ENCODE measurements at places on chromosomes 3 and 15.

DNA sequence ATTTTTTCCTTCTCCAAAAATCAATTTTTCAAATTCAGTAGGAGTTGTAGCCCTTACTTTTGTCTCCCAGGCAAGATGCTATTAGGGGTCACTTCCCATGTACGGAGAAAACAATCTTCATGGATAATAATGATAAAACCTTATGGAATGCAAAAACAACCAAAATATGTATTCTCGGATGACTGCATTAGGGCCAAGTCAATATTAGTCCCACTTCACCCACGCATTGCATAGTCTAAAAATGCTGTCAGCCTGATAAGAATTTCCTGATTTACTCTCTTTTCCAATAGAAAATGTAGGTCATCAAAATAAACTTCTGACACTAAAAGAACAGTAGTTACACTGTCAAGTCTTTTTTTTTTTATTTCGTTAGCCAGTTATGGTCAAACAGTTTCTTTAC, 2.7 kb downstream of the VGLL3 start:
- DNase-seq: no peak

- DNase-seq: no peak
Measured at GRCh38 chr3:138846262-138846791, 11.6 kb upstream of the PIK3CB start.

GRCh38 chr15:91956026-91956723, 102.7 kb downstream of the SLCO3A1 start:
- DNase-seq: no peak

- DNase-seq: no peak
Measured at GRCh38 chr3:184658223-184658928, 53.5 kb downstream of the MAGEF1 start.

- DNase-seq: no peak
Measured at GRCh38 chr3:176354843-176355242, 842.4 kb downstream of the TBL1XR1 start.

GRCh38 chr3:51974963-51975851, at the start of gene ABHD14A:
TSS of gene ABHD14A (plus strand) at chr3:51975064. CDS start at chr3:51975136, 72 bp downstream.
- no peak for DNase-seq

GRCh38 chr3:13088028-13089006, 15.1 kb upstream of the IQSEC1 start:
- no peak for DNase-seq

GRCh38 chr3:15332405-15333098, at the start of gene SH3BP5:
TSS of gene SH3BP5 (minus strand) at chr3:15332586. CDS start at chr3:15332408, 178 bp downstream.
- peak; percentile 84 for DNase-seq

DNA sequence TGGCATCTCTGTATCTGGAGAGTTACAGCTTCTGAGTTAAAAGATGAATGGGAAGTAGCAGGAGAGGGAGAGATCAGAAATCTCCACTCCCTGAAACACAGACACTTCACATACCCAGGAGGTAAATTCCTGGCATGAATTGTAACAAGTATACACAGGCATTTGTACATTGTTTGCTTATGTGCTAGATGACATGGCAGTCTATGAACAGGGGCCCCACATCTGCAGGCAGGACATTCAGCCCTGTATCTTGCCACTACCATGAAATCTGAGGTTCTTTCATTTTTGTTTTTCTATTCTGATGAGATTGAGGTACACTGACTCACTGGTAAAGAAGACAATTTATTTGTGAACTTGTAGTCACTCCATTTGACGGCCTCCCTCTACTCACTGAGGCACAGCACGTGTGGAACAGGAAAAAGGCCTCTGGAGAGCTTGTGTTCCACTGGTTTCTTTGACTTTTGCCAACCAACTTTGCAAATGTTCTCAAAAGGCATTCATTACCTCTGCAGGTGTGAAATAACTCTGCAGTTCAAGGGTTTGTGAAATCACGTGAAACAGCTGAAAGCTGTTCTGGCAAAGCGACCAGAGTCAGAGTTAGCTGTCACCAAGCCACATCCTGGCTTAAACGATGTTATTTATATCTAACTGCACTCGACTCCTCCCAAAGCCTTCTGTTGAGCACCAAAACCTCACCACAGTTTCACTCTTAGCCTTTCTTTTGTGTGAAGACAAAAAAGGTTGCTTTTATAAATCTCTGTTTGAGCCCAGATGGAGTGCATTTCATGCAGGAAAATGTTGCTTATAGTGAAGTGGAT, 401.3 kb upstream of the CFAP20DC start:
- DNase-seq: no peak

DNA sequence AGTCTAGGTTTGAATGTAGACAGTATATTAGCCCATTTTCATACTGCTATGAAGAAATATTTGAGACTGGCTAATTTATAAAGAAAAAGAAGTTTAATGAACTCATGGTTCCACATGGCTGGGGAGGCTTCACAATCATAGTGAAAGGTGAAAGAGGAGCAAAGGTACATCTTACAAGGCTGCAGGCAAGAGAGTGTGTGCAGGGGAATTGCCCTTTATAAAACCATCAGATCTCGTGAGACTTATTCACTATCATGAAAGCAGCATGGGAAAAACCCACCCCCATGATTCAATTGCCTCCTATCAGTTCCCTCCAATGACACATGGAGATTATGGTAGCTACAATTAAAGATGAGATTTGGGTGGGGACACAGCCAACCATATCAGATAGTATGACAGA, 440.1 kb upstream of the ARHGEF26 start:
- no peak for DNase-seq

DNA sequence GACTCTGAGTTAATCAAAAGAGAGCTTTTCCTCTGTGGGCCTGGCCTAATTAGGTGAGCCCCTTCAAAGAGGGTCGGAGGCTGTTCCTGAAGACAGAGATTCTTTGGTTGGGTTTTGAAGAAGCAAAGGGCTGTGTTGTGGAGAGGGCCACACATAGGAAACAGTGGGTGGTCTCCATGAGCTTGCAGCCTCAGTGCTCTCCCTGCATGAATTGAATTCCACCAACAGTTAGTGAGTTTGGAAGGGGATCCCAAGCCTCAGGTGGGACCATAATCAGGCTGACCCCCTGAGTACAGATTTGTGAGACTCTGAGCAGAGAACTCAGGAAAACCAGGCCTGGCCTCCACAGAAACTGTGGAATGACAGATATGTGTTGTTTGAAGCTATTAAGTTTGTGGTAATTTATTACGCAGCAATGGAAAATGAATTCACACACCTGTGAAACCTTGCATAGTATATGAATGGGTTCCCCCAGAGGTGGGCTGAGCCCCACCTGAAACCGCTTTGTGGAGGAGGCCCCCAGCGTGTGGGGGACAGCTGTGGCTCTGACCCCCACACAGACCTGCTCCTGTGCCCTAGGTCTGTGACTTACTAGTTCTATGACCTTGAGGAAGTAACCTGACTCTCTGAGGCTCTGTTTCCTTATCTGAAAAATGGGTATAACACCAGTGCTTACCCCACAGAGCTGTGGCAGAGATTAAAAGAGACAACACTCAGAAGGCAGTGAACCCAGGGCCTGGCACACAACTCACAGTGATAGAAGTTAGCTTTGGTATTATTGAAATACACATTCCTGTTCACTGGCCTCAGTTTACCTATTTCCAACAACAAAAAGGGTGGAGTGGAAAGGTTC, 431.3 kb downstream of the FOXP1 start:
- no peak for DNase-seq

- DNase-seq: no peak
Measured at GRCh38 chr3:149777414-149778214, 14.7 kb downstream of the ANKUB1 start.

GRCh38 chr3:48624767-48625166, 3.2 kb upstream of the TMEM89 start:
- no peak for DNase-seq

DNA sequence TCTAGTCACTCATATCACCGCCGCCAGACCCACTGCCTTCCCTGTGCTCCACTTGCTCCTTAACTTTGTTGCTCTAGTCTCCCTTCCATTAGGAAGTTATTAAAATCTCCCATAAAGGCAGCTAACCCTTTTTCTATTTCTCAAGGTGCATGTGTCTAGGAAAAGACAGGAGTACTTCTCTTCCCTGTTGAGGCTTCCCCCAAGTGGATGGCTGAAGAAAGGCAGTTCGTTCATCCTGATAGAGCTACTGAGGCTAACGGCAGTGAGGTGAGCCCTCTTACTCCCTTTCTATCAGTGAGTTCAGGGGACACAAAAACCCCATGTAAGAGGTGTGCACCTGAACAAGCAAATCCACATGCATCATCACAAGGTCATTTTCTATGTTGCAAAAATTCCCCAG, 397.8 kb downstream of the IGSF11 start:
- DNase-seq: no peak

GRCh38 chr15:81311752-81312464, 12.0 kb downstream of the STARD5 start:
- DNase-seq: no peak

DNA sequence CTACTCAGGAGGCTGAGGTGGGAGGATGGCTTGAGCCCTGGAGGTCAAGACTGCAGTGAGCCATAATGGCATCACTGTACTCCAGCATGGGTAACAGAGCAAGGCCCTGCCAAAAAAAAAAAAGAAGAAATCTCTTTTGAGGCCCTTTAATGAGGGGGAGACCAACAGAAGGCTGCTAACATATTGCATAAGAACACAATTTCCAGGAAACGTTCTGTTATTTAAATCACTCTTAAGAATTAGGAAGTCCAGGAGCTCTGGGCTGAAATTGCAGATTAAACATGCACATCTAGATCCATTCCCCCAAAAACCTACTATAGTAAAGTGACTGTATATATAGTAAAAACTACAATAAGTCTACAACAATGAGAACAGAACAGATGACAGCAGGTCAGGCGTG, 16.1 kb upstream of the BLM start:
- no peak for DNase-seq
